NCI-H2227 treated with DMSO at 0.1 percent for 48 hours (cell line): ENCODE measurements at places on chromosomes 4 and X.

DNA sequence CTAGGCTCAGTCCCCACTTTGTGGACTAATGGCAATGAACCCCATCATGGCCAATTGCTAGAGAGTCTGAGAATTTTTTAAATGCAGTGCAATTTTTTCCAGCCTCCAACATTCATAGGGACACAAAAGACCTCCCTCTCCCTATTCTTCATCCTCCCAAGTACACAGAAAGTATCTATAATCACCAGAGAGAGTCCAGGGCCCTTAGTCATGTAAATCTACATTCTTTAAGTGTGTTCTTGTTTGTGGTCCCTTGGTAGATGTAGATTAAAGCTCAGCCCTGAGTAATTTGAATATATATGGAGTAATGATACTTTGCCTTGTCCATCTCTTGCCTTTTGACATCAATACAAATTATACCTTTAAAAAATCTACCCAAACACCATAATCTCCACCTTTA lies 51.3 kb upstream of the ATXN3L start:
- DNase-seq, result no peak

DNA sequence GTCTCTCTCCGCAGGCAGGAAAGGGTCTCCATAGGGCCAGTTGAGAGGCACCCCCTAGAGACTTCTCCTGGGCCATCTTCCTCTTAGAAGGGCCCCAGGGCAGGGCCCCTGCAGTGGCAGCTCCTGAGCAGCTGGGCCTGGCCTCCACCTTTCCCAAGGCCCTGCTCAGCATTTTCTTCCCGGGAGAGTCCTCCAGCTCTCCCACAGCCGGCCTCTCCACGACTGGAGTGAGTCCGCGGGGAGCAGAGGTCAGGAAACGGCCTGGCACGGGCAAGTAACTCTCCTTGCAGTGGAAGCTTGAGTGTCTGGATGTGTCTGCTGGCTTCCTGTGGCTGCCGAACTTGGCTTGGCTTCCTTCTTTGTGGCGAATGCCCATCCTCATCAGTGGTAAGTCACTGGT lies 1.6 kb upstream of the LOC101059915 start:
- no peak for DNase-seq

- DNase-seq, result no peak
Measured at GRCh38 chr4:125334926-125335325, 20.2 kb downstream of the FAT4 start.

- DNase-seq, result no peak
Measured at GRCh38 chr4:24513718-24514117, 70.6 kb downstream of the DHX15 start.

DNA sequence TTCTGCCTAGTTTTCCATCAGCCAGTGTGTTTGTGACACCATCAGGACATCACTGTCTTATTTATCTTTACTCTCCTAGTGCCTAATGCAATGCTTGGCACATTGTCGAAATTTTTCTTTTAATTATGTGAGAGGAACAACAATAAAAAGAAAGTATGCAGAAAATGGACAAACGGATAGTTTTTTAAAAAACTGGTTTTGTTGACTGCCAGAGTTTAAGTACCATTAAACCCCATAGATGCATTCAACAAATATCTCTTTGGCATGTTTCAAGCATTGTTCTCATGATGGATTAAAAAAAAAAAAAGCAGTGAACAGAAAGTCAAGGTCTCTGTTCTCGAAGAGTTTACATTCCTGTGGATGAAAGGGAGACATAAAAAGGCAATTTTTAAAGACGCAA lies 398.4 kb downstream of the PPP3CA start:
- DNase-seq, result no peak

DNA sequence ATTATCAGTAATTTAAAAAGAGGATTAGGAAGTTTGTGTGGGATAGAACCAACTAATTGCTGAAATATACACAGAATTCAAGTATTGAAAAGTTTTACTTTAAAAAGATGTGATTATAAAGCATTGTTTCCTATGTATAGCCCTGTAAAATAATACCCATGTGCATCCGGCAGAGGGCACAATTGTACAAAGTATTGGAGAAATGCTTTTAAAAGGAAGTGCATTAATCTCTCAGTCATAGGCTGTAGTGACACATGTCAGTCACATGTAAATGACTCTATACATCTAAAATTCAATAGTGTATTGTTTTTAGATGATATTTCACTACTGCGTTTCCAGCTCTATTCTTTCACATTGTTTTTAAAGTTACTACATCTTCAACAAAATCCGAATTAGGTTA lies 9.7 kb upstream of the GEMIN8 start:
- peak; percentile 48 for DNase-seq

GRCh38 chr4:174394915-174395314 lies 111.2 kb downstream of the CEP44 start:
- no peak for DNase-seq
